T-cell (primary cell): ENCODE measurements at places on chromosomes 1 and 21.

DNA sequence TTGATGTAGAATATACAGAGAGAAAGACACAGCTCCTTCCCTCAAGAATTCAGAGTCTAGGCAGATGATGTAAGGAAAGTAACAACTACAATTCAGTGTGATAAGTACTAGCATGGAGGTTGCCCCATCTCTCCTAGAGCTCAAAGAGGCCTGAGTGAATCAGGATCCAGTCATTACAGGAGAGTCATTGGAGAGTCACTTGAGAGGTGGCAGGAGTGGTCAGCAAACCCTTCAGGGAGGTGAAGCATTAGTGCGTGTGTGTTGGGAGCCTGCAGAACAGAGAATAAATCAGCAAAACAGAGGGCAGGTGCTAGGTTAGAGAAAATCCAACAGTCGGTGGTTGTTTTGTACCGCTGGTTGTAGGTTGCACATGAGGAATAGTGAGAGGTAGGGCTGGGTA lies 46.1 kb downstream of the GRIK1 start:
- no peak for DNase-seq

DNA sequence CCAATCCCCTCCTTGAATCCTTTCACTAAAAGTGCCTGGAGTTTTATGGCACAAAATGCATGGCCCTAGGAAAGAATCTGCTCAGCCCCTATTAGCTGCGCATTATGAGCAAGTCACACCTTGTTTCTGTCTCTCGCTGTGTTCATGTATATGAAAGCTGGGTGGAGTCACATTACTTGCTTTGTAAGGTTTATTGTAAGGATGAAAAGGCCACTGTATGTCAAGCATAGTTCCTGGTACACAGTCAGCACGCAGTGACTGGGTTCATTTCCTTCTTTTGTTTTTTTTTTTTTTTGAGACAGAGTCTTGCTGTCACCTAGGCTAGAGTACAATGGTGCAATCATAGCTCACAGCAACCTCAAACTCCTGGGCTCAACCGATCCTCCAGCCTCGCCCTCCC lies 6.7 kb upstream of the SLC9A1 start:
- DNase-seq, result no peak

DNA sequence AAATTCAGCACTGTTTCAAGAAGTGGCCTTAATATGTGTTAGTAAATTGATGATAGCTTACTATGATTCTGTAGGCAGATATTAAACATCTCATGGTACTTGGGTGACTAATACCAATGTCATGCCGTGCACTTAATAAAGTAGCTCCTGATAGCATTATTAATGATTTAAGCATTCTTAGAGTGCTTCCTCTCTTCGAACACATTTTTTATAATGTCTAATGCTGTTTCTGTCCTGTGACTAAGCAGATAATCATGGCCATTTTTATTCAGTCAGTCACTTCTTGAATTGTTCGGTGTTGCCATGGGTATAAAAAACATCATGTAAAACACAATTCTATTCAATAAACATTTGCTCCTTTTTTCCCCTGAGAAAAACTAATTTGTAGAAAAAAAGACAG lies 804.6 kb upstream of the ADGRL4 start:
- no peak for DNase-seq

GRCh38 chr1:112507921-112508277 lies 866 bp upstream of the WNT2B start:
- peak; percentile 27 for DNase-seq

GRCh38 chr1:54228638-54229079 lies 28.7 kb downstream of the MRPL37 start:
- no peak for DNase-seq
